ENCODE measurements at places on chromosomes 7 and 10.

- DNase-seq = no peak
Measured at GRCh38 chr10:128833671-128834070, 633.4 kb upstream of the MGMT start.

- no peak for DNase-seq
Measured at GRCh38 chr7:149422914-149423301, 38.0 kb downstream of the ZNF777 start.

DNA sequence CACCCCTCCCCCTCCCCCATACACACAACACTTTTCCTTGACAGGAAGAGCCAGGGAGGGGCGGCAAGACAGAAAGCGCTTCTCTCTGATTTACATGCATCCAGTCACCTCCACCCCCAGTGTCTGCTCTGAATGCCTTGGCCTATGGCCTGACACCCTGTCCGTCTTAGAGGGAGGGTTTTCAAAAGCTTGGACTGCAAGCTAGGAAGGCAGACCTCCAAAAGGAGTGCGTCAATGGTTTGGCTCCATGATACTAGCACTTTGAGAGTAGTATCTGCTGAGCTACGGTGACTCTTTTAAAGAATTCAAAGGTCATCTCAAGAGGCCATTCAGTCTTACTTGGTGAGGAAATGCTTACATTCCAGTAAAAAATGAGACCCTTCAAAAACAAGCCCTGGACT is 20.3 kb upstream of the PAX2 start:
- no peak for DNase-seq

DNA sequence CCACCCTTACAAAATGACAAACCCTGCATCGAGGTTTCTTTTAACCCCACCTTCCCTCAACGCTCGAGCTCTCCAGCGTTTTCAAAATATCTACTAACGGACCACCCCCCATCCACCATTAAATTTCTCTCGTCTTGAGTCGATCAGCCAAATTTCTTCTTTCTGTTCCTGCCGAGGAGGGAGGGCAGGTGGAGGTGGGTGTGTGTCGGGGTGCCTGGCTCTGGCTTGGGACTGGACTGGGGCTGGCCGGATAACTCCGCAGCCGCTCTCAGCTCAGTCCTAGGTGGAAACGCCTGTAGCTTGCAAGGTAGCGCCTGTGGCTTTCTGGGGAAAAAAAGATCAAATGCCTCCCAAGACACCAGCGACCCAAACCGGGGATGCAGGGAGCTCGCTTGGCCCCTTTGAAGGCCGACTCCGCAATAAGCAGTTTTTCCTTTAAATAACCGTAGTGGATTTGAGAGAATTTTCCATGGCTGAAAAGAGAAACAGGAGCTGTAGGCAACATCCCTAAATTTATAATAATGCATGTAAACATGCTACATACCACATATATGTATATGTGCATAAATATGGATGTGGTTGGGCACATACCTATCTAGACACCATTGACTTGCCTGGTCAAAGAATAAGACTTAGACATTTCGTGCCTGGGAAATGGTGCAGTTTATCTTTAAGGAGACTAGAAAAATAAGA is 1.9 kb upstream of the TMEM178B start:
- DNase-seq = no peak

DNA sequence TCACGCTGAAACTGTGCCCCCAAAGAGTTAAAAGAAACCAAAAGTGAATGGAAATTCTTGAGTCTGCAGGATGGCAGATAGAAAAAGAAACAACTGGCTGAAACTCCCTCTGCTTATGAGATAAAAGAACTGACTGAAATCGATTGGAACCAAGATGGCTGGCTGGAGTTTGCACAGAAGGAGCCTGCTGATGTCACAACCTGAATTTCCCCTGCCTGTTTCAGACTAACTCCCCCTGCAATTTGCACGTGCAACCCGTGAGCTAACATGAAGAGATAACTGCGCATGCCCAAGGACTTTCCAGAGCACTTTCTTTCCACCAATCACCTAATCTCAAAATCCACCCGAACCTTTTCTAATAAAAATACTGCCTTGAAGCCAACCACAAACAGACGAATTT is 435.5 kb downstream of the CALN1 start:
- DNase-seq = no peak

GRCh38 chr7:48188776-48189520 is 17.7 kb downstream of the ABCA13 start:
- DNase-seq = no peak

DNA sequence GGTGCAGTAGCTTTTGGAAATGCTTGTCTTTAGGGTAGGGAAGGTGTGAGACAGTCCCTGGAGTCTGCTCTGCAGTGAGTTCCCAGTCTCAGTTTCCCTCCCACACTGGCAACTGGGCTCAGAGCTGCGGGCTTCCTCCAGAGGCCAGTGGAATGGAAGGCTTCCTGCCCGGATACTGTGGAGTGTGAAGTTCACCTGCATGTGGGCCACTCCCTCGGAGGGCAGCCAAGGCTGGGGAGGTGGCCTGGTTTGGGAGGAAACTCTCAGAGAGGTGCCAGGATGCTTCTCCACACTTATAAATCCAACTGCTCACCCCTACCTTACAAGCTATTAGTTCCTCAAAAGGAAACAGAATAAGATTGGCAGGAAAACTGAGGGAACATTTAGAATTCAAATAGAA is 18.1 kb upstream of the UBE2H start:
- no peak for DNase-seq

DNA sequence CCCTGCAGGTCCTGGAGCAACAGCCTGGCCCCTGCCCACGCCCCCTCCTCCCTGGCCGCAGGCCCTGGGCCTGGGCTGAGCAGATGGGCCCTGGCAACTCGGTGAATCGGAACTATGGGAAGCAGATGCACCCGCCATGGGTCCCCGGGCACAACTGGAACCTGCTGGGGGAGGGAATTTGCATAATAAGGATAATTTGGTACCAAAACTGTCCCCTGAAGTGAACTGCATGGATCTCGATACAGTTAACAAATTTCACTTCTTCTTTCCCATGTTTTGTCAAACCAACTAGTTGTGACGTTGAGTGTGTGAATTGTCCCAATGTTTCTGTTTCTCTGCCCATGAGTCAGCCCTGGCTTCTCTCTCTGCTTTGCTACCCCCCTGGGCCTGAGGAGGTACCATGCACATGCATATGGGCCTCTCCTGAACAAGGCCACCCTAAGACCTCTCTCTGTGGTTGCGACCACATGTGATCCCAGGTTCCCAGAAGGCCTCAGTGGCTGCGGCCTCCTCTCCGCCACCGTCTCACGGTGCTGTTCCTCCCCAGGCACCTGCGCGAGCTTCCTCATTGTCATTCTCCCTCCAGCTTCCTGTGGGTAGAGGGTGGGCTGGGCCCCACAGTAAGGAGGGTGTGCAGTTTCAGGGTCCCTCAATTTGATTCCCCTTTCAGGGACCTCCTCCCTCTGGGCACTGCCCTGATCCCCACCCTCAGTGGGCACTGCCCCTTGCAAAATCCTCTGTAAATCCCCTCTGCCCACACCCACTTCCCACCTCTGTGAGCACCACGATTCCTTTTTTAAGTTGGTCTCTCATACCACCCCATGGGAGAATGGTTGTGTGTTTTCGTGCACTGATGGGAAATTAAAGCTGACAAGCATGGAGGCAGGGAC is 40.0 kb downstream of the FIGNL1 start:
- no peak for DNase-seq

DNA sequence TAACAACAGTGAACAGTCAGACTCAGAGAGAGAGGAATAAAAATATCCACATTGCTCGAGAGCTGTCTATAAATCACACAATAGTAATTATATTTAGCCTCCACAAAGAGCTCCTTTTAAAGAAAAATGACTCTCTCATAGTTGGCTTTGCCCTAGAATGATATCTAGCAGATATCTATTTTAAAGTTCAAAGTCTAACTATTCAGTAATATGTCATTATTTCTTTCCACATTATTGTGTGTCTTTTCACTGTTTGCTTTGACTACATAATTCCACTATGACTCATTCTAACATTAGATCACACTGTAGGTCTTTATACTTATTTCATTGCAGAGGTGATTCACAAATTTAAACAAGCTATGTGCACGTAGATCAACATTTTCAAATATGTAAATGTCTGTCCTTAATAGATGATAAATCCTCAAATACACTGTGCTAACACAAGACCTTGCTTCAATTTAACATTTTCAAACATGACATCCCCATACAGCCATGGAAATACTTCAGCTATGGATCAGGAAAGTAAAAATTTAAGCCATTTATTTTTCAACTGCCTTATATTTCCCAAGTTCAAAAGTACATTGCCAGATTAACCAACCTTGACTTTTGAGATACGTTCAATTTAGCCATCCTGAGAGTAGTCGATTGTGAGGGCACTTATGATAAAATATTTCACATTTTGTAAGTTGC is 99.9 kb upstream of the AKR1E2 start:
- no peak for DNase-seq

DNA sequence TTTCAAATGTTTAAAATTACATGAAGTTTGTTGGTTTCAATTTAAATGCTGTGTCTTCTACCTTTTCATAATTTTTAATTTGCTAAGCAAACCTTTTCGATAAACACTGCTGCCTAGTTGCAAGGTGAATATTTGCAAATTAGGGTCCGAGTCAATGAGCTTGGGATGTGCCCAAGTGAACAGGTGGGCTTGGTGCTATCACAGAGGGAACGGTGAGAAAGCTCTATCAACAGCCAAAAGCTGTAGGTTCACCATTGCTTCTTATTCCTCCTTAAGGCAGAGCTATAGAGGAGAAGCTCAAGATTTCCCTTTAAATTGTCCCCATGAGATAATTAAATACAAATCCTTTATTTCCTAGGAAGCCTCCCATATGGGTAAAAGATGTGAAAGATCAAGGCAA is 245.3 kb upstream of the CELF2 start:
- DNase-seq = no peak

DNA sequence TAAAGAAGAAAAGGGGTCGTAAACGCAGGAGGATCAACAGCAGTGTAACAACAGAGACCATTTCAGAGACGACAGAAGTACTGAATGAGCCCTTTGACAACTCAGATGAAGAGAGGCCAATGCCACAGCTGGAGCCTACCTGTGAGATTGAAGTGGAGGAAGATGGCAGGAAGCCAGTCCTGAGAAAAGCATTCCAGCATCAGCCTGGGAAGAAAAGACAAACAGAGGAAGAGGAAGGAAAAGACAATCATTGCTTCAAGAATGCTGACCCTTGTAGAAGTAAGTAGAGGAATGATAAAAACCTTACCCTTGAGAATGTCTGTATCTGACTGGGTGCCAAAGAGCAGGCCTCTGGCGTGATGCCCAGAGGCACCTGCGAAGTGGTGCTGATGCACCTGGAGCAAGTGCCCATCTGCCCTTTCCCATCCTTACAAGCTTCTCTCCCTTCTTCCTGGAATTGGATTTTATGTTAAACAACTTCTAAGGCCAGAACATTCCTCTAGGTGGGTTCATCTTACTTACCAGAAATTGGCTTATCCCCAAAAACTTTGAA is 86.4 kb upstream of the SAMD8 start:
- DNase-seq = no peak

GRCh38 chr7:17781491-17782215 is 158.6 kb downstream of the SNX13 start:
- DNase-seq = no peak

DNA sequence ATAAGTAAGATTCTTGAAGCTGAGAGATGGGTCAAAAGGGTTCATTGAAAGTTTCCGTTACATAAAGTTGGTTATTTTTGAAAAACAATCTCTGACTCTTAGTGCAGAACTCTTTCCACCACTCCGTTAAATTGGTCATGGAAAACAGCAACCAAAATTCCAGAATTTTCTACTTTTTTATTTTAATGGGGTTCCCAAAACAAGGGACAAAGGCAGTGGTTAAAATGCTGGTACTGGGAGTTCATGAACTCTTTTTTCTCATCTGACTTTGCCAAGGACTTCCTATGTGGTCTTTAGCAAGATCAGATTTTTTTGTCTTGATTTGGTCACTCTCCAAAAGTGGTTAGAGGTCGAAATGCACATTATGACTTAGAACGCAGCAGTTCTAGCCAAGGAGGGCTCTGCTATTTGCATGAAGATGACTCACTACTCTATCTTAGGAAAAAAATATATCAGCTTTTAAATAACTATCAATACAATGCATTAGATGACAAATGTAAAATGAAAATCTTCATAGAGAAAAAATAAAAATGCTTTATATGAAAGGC is 145.7 kb downstream of the REEP3 start:
- DNase-seq = no peak

DNA sequence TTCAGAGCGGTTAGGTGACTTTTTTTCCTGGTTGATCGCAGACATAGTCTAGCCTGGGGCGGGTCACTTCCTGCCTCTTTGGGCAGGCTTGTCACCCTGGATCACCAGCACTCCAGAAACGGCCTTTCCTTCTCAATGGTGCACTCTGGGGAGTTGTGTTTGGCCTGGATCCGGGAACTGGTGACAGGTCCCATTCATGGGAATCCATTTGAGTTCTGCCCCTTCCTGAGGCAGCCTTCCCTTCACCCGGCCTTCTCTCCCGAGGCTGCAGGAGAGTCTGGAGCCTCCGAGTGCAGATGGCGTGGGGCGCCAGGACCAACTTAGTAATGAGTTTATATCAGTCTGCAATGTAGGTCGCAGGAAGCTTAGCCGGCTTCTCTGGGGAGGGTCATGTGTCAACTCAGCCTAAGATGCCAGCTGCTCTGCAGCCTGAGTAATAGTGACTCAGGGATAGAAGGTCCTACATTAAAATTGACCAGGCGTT is 54.2 kb downstream of the TACR2 start:
- no peak for DNase-seq

- no peak for DNase-seq
Measured at GRCh38 chr10:10813656-10814055, 204.0 kb upstream of the CELF2 start.

DNA sequence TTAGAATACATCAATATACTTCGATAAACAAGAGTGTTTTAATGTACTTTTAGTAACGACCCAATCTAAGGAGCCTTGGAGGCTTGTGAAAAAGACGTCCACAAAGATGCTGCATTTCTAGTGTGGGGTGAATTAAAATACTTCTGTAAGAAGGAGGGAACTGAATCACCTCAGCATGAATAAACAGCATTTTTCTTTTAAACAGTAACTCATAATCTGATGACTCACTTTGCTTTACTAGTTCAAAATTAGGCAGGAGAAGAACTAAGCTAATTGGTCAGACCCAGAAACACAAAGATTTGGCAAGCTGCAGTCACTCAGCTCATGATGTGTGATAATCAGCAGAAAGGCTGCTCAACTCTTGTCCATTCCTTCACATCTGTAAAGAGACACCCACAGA is 24.2 kb downstream of the NCOA4 start:
- DNase-seq = no peak

- no peak for DNase-seq
Measured at GRCh38 chr7:120363414-120363813, 90.4 kb downstream of the KCND2 start.

- no peak for DNase-seq
Measured at GRCh38 chr7:23123007-23123406, 17.4 kb downstream of the KLHL7 start.

Data from putamen (tissue), 1 donor.